ENCODE measurements at places on chromosomes 7 and 10.

- DNase-seq = no peak
Measured at GRCh38 chr10:17031637-17032635, 97.7 kb downstream of the CUBN start.

GRCh38 chr7:100894860-100895700, 608 bp downstream of the ACHE start:
- no peak for DNase-seq

DNA sequence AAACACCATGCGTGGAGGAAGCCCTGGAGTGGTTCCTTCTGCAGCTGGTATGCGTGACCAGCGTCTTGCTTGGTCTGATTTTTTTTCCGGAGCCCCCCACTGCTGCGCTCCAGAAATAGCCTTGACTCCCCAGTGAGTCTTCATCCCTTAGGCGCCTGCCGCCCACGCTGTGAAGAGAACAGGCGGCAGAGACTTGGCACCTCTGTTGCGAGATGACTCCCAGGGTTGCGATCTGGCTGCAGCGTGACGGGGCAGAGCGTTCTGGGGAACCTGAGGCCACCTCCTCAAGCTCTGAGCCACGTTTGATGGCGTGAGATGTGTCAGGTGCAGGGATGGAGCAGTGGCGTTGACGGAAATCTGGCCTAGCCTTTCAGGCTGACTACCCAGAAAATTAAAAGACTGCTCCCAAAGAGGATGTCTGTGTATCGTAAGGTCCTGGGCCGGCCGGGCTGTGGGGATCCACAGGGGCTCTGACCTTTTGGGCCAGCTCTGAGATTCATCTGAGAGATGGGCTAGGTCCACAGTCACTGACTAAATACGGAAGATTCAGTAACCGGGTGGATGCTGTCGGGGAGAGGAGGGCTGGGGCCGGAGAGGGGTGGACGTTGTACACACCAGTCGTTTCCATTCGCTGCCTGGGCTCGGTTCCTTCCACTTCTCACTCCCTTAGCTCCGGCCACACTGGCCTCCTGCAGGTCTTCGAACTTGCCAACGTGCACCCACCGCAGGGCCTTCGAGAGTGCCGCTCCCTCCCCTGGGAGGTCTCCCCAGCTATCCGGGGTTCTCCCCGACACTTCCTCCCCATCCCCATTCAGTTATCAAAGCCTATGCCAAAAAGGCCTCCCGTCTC, 33.8 kb downstream of the PFKFB3 start:
- DNase-seq = no peak

DNA sequence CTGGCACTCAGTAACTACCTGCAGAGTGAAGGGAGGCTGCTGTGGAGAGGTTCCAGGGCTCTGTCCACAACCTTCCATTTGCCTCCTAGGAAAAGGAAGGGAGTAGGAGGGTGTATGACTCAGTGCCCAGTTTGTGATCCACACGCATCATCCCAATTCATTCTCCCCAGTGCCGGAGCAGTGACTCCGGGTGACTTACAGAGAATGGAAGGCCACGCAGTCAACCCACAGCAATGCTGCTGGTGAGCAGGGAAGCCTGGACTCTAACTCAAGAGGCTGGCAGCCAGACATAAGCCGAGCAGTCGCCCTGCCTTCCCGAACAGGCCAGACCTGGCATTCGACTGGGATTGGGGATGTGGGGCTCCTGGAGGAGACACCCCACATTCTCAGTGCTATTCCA, 139.9 kb downstream of the SH3PXD2A start:
- DNase-seq = no peak

GRCh38 chr10:26172131-26172530, 44.4 kb upstream of the GAD2 start:
- no peak for DNase-seq

DNA sequence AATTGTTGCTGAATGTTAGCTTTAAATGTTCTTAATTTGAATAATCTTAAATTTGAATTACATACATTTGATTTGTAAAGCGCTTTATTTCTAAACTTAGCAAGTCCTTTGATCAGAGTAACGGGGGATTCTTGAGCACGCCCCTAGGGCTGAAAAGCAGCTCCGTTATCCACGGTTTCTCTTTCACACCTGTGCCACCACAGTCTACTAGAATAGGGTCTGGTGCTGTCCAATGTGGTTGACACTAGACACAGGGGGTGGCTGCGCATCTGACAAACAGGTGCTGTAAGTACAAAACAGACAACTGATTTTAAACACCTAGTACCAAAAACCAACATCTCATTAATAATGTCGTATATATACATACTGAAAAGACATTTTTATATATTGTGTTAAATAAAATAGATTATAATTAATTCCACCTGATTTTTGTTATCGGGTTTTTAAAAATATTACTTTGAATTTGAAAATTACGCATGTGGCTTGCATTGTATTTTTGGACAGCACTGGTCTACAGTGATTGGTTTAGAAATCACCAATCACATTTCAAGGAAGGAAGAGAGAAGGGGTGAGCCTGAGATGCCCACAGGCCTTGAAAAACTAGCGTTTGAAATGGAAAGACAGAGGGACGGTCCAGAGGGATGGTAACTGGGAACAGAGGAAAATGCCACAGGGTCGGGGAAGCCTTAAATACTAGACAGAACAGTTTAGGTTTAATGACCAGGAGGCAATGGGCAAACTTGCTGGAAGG, 7.3 kb downstream of the SEPHS1 start:
- DNase-seq = no peak

GRCh38 chr10:30639946-30640786, 10.6 kb upstream of the LYZL2 start:
- no peak for DNase-seq

DNA sequence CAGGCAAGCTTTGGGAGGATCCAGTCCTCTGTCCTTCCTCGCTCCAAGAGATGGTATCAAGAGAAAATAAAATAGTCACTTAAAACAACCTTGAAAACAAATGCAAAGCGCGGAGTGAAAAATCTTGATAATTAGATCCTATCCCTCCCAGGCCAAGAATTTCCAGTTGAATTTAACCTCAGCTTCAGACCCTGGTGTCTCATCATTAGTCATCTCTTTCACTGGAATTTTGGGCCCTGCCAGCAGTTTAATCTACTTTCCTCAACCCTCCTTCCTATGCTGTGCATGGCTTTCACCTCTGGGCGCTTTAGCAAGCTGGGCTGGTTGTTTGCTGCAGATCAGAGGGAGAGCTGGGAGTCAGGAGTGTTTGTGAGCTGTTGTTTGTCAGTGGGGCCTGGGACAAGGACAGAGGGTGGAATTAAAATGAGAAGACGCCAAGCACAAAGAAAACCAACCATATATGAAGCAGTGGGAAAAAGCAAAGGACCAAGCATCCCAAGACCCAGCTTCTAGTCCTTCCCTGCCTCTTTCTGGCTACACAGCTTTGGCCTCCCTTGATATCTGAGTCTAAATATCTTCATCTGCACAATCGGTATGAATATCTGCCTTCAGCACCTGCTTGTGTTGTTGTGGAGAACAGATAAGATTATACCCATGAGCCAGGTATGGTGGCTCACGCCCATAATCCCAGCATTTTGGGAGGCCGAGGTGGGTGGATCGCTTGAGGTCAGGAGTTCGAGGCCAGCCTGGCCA, 13.5 kb downstream of the MYOF start:
- DNase-seq = no peak

DNA sequence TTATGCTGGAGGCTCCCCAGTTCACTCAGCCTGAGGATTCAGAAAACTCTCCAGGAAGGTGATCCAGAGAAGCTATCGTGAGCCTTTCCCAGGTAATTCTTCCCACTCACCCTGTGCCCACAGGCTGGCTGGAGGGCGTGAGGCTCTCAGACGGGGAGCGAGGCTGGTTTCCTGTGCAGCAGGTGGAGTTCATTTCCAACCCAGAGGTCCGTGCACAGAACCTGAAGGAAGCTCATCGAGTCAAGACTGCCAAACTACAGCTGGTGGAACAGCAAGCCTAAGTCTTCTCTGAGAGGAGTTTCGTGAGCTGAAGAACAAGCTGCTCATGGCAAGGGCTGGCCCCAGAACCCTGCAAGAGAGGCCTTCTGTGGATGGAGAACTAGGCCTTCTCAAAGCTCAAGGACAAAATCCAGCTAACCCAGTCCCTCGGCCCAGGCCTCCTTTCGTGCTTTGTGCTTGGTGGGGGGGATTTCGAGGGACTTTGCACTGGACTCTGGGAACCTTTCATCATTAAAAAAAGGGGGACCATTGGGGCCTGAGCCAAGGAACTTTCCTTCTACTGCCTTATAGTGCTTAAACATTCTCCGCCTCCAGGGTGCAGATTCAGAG, 23.6 kb downstream of the NOBOX start:
- no peak for DNase-seq

DNA sequence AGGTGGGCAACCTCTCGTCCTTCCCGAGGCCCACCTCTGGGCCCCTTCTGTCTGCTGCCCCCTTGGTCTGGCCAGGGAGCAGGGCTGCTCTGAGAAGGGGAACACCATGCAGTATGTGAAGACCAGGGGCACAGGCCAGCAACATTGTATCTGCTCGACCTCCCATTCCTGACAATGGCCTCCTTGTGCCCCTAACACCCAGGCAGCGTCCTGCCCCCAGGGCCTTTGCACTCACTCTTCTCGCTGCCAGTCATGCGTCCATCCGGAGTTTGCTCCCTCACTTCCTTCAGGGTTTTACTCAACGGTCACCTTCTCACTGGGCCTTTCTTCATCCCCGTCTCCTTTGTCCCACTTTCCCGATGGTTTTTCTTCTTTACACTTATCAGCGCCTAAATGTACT, 232.9 kb upstream of the GRB10 start:
- no peak for DNase-seq

DNA sequence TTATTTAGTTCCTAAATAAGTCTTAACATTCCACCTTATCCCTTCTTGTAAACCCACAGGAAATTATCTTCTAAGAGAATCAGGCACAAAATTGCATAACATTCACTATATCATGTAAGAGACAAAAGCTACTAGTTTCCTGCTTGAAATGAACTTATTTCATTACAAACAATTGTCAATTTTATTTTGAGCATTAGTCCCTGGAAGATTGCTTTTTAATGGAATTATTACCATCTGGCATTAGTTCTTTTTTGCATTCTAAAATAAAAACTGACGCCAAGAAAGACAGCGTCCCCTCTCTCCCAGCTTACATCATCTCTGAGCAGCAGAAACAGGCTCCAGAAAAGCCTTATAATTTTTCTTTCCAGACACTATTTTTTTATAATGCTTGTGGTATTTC, 121.8 kb downstream of the NOC3L start:
- no peak for DNase-seq

- DNase-seq = no peak
Measured at GRCh38 chr7:38040831-38041230, 120.4 kb downstream of the EPDR1 start.
